HFFc6 (cell line): ENCODE measurements at places on chromosomes 7 and 10. TPM values are rescaled to one million over a fixed set of nuclear protein-coding genes. Genes with fewer than 3 reads are reported as not detected.

The BICC1 gene
- 55.6 and 64.6 TPM in 2 replicates for total RNA-seq

The KEL gene
- total RNA-seq: not detected in 2 replicates

DNA sequence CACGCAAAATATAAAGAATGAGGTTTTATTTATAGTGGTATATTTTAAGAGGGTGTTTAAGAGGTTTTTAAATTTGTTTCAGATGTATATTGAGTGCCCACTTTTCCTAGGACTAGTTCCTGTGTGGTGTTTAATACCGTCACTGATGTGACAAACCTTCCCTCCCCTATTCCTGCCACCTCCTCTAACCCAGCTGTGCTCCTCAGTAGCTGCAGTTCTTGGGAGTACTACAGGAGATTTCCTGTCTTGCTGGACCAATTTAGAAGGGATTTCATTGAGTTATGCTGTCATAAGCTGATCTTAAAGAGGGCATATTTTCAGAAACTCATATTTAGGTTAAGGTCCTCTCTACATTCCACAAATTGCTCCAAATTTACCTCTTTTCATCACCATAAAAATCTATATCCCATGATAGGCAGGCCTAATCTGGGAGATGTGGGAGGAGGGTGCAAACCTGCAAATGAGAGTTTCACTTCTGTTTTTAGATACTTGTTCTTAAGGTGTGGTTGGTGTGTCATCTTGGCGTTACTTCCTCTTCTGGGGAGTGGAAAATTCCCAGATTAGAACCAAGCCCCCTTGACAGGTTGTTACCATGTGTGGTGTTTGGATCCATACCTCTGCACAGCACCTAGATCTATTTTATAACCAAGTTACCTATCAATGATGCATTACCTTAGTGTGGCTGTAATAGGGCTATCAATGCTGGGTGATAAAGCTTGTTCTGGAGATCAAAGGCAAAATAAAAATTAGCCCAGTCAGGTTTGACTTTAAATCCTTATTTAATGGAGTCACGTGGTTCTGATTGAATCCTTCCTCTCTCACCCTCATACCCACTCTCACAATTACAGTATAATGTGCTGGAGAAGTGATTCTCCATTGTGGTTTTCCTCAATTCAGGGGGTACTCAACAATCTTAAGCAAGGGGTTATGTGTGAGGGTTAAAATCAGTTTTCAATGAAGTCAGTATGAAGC, 141.1 kb downstream of the CDK14 start:
- no peak for DNase-seq

GRCh38 chr10:16949816-16950215, 132.6 kb upstream of the RSU1 start:
- DNase-seq: no peak

DNA sequence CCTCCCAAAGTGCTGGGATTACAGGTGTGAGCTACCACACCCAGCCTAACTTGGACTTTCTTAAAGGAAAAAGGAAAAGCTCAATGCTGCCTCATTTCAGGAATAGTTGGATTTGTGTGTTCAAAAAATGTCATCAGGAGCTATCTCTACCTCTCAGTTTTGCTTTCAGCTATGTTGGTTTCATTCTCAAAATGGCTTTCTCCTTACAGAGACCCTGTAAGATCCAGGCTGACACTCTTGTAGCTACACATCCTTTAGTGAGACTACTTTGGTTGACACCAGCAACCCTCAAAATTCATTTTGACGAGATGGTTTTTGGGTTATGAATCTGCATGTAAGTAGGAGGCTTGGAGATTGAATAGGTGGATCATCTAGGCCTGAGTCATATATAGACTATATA, 269.7 kb upstream of the SORCS1 start:
- DNase-seq: no peak

DNA sequence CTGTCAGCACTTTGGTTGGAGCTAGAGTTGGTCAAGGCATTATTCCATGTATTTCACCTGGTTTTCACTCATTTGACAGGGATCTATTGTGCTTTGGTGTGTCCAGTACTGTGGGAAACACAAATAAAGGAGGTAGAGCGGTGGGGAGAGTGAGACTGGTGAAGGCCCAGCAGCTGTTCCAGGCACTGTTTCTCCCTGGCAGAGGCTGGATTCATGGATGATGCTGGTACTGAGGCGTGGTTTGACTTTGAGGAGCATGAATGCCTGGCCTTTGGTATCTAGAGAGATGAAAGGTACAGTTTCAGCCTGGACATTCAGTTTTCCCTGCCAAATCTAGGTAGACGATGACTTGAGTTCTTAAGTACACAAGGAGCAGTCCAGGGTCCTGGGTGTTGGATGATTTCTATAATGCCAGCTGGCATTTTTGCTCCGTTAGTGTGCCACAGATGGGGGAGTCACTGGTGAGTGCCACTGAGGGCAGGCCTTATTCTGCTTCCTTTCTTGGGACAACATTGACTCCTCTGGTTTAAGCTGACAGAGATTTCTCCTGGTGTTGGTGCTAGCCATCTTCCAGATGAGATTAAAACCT, 162.2 kb upstream of the BMPER start:
- no peak for DNase-seq

DNA sequence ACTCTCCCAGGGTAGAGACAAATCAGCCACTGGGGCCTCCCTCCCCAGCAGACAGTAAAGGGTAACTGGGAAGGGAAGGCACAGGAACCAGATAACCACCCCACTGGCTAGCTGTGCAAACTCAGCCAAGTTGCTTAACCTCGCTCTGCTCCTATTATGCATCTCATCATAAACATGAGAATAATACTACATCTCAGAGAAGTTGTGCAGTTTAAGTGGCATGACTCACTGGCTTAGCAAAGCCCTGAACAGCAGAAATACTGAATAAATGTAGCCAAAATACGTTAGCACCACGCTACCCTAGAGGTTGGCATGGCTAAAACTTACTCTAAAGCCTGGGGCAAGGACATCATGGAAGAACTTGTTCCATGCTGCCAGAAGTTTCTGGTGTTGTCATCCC, 128.1 kb upstream of the ANK3 start:
- DNase-seq: no peak

DNA sequence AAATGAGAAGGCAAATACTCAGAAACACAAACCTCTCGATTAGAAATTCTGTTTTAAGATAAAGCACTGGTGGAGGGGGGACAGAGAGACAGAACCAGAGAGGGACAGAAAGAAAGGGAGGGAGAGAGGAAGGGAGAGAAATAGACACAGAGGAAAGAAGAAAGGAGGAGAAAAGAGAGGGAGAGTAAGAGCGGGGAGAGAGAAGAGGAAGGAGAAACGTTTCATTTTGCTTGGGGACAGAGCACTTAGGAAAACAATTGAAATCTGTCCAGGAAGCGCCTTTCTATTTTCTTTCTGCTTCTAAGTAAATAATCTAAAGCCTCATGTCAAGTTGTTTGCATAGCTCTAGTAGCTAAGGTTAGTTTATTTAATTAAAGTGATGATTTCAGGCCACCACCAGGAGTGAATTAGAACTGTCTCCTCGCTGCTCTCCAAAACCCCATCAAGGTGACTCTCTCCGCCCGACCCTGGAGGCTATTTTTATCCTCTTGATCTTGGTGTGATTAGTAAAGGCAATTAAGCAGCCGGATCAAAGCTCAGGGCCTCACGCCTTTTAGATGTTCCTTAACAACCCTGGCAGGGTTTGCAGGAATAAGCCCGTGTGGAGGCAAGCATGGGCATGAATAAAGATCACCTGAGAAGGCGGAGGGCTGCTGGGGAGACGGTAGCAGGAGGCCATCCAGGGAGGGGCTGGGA, 73.4 kb upstream of the INSIG1 start:
- DNase-seq: no peak

DNA sequence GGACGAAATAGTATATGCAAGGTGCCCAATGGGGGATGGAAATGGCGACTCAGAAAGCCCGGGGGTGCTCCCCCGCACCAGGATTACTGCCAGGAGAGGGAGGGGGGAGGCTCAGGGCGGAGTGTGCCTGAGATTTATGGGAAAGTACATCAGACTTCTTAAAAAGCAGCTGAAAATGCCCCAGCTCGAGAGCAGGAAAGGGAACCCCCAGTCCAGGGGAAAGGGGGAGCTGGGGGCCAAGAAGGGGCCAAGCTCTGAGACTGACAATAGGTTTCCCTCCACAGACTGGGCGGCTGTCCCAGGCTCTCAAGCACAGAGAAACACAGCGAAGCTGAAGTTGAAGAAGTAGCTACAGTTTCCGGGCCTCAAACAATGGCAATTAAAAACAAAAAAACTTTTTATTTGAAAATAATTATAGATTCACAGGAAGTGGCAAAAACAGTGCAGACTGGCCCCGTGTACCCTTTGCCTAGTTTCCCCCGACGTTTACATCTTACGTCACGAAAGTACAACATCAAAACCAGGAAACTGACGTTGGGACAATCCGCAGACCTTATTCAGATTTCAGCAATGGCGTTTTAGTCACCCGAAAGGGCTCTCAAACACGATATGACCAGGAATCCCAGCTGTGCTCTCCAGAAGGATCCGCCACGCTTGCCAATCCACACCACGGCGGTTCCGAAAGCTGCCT, 83.9 kb upstream of the FGFR2 start:
- no peak for DNase-seq

- DNase-seq: no peak
Observed at GRCh38 chr7:131077735-131078134, 249.9 kb upstream of the MKLN1 start.

GRCh38 chr10:132972986-132973902, 30.9 kb upstream of the CFAP46 start:
- DNase-seq: no peak

DNA sequence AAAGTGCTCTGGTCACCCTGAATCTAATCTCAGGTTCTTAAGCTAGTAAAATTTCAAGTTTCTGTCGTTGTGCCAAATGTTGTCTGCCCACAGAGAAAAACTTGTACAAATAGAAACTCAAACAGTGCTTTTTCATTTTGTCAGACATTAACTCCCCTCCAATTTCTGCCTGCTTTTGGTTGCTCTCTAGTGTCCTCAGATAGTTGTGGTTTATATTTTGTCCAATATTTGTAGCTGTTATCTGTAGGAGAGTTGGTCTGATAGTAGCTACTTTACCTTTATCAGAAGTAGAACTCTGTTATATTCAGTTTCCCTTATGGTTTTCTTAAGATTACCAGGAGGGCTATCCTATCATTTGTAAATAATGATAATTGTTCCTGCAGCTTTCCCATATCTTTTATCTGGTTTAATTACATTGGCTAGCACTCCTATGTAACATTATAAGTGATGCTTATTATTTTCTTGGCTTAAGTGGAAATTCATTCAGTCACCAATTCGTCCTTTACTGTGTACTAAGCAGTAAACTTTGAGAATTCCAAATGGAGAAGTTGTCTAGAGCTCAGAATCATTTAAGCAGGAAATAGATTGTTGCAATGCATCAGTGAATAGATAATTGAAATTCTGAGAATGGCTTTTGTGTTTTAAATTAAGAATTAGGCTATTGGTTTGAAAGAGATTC, 91.0 kb downstream of the ANKIB1 start:
- DNase-seq: no peak

The FXYD4 gene
- not detected in 3 replicates for total RNA-seq

- DNase-seq: no peak
Observed at GRCh38 chr7:101686030-101686429, 56.9 kb upstream of the MYL10 start.

DNA sequence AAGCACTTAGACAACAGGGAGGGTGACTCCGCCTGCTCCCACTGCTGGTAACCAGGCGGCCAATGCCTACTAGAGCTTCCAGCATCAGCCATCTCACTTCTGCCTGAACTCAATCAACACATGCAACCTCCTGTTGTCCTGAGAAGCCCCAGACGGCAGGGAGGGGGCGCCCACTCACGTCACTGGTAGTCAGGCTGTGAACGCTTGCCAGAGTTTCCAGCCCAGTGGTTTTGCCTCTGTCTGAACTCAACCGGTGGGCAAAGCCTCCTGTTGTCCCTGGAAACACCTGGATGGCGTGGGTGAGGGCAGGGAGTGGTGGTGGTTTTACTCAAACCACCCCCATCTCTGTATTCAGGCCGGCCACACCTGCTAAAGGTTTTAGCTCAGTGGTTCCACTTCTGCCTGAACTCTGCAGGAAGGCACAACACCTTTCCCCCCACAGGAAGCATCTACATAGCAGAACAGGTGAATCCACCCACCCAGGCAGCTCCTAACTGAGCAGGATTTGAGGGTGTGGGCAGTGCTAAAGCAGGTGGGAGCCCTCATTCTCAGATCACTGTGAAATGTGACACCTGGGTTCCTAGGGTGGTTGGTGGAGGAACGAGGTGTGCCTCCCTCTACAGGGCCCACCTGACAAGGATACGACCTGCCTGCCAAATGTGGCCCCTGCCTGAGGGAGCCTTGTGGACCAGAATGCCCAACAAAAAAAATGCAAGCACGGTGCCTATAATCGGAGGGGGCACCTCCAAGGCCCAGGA, 563.0 kb upstream of the SEMA3D start:
- no peak for DNase-seq

The SMKR1 gene
- not detected in 3 replicates for total RNA-seq

The PLAC9 gene
- 4.0 to 6.6 TPM (median 6.1 TPM) in 3 replicates for total RNA-seq

GRCh38 chr7:44103923-44104859, at the start of gene AEBP1:
AEBP1 (plus strand) TSS chr7:44104345; CDS start chr7:44104666, 321 bp downstream.
- DNase-seq: peak; percentile 31

- no peak for DNase-seq
Observed at GRCh38 chr7:99028261-99028973, 115.5 kb downstream of the SMURF1 start.

DNA sequence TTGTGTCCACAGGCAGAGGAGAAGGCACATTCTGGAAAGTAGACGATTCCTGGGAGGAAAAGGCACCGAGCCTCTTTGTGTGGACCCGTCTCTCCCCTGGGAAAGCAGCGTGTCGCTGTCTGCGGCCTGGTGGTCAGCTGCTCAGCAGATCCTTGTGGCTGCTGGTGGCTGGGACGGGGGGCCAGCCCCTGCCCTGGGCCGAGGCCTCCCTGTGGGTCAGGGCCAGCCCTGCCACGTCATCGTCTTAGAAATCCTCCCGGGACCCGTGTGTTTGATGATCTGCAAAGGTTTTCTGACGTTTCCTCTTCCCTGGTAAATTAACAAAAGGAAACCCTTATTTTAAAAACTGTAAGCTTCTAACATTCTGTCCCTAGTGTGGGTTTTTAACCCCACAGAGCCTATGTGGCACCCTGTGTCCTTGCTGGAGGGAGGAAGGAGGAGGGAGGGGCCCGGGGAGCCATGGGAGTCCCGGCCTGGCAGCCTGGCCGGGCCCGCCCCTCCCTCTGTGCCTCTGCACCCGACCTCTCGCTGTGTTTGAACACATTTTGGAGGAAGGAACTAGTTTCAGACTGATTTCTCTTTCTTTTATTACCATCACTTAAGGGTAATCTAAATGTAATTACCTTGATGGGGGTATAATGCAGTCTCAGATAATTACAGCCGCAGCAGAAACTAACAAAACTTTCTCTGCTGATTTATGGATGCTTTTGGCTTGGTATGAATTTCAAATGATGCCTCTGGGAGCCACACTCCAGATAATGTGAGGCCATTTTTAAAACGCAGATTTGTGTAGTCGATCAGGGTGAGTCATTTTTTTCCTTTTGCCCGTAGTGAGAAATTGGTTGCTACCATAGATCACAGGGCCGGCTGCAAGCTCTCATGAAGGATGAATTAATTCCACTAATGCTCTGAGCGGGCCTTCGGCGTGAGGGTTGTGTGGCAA, 85.5 kb downstream of the NKX6-2 start:
- no peak for DNase-seq
